Placental pericyte (primary cell): ENCODE measurements at places on chromosomes 2 and 18. TPM values are rescaled to one million over a fixed set of nuclear protein-coding genes. Genes with fewer than 3 reads are reported as not detected.

LOXHD1 gene
- not detected in 2 replicates for total RNA-seq

RHBDD1 gene
- total RNA-seq, result 22.8 and 29.1 TPM in 2 replicates

NT5DC4 gene
- total RNA-seq, result not detected in 2 replicates

TIA1 gene
- total RNA-seq, result 58.6 and 84.0 TPM in 2 replicates

PFN4 gene
- total RNA-seq, result 0.29 and 0.88 TPM in 2 replicates

CCDC142 gene
- total RNA-seq, result 24.7 and 35.1 TPM in 2 replicates

DSC3 gene
- total RNA-seq, result under 0.01 and 0.14 TPM in 2 replicates

RPRM gene
- not detected in 2 replicates for total RNA-seq

TSPYL6 gene
- total RNA-seq, result not detected in 2 replicates
